Fibroblast of the aortic adventitia (primary cell): ENCODE measurements at places on chromosomes 11 and 22.

DNA sequence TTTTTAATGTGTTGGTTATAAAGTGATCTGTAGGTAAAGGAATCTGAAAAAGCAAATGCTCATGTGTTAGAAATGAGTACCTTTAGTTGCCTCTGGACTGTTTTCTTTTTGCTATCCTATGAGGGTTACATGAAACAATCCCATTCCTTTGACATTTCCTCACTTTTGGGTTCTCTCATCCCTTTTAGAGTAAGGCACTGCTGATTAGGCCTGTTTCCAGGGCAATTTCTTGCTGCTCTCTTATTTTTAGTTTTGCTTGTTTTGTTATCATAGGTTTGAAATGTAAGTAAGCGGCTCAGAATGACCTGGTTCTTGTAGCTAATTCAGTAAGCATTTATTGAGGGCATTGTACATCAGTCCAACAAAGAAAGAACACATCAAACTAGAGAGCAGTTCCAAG lies 138.9 kb downstream of the DDX10 start:
- DNase-seq, result peak; percentile 55

GRCh38 chr11:86196913-86197312 lies 47.6 kb upstream of the EED start:
- peak; percentile 31 for DNase-seq

- DNase-seq, result no peak
Measured at GRCh38 chr11:75333022-75333806, 18.2 kb downstream of the ARRB1 start.

- DNase-seq, result peak; percentile 23
Measured at GRCh38 chr11:81963018-81963417, 770.6 kb downstream of the FAM181B start.
